H1 (cell line): ENCODE measurements at places on chromosomes 1 and 21. TPM values are rescaled to one million over a fixed set of nuclear protein-coding genes. Genes with fewer than 3 reads are reported as not detected.
A peak's percentile ranks its signal among the peaks of the same experiment; 100 is the strongest.

The FCGR3A gene
- not detected in 2 replicates for total RNA-seq

DNA sequence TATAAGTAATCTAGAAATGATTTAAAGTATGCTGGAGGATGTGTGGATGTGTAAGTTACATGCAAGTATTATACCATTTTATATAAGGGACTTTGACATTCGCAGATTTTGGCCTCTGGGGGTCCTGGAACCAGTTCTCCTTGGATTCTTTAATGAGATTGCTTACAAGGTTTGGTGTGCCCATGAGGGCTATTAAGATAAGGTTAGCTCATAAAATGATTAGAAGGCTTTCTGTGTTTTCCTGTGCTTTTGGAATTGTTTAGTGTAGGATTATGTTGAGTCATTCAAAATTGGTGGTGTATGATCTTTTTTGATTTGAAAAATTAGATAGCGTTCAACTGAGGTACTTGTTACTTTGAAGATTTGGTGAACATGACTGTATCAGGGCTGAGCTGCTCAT is 5.6 kb downstream of the USP25 start:
- H3K4me1 ChIP-seq: peaks cover 7% of the 10 kb centered on the region
- H3K27me3 ChIP-seq: no peaks in the 10 kb centered on the region
- H3K4me3 ChIP-seq: no peak overlapping the region
- no peaks in the 10 kb centered on the region for H3K36me3 ChIP-seq
- no peak for DNase-seq

The UTS2 gene
- not detected in 2 replicates for total RNA-seq

- DNase-seq: no peak
- no peak overlapping the region for H3K4me3 ChIP-seq
- H3K27me3 ChIP-seq: no peaks in the 10 kb centered on the region
- no peaks in the 10 kb centered on the region for H3K4me1 ChIP-seq
Measured at GRCh38 chr21:36806103-36806502, 107.2 kb downstream of the SIM2 start.

- no peaks in the 10 kb centered on the region for H3K36me3 ChIP-seq
- no peaks in the 10 kb centered on the region for H3K27me3 ChIP-seq
- no peak overlapping the region for H3K4me3 ChIP-seq
- H3K27ac ChIP-seq: no peak overlapping the region
Measured at GRCh38 chr1:106568201-106568974, 488.1 kb upstream of the PRMT6 start.

DNA sequence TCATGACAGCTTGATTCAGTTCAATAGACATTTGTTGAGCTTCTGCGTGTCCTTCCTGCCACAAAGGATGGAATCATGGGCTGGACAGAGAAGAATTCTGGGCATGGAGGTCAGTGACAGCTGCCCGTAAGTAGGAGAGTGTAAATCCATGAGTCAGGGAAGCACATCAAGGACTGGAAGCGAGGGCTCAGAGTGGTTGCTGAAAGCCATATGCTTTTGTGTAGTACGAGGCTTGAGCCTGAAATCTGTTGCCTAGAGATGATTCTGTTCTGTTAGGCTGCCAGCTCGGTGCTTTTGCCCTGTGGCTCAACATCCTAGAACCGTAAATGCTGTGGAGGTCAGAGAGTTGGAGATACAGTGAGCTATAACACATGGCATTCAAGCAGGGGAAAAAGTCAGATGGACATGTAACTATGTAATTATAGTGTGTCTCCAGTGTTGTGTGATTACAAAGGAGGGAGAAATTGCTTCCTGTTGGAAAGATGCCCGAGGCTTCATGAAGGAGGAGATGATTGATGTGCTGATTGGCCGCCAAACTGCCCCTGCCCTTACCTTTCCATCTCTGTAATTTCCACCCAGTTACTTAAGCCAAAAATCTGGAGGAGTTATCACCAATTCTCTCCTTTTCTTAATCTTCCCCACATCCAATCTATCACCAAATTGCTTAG is 92.8 kb upstream of the CACNA1E start:
- H3K36me3 ChIP-seq: no peaks in the 10 kb centered on the region
- no peak for DNase-seq

The OR2L2 gene
- 0.10 TPM in 1 of 2 replicates, not detected in the other for total RNA-seq

The LRRIQ3 gene
- 0.19 and 0.65 TPM in 2 replicates for total RNA-seq

The PTAFR gene
- total RNA-seq: 1.2 TPM in 2 replicates

The OR6N1 gene
- total RNA-seq: not detected in 2 replicates

DNA sequence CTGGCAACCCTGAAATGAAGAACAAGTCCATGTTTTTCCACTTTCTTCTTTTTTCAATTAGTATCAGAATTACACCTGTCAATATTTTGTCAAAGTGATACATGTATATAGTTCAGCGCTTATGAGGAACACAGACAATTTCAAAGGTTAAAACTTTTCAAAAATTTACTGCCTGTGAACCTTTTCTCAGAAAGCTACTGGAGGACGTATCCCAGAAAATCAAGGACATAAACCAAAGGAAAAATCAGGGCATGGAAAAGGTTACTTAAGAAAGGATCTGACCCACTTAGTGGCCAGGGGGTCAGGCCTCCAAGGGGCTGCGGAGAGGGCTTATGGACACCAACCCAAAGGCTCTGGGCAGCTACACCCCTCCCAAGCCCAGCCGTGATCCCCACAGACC is 81.1 kb upstream of the ACTRT2 start:
- H3K36me3 ChIP-seq: no peaks in the 10 kb centered on the region
- no peak for DNase-seq
- H3K27ac ChIP-seq: no peak overlapping the region
- H3K27me3 ChIP-seq: no peaks in the 10 kb centered on the region

GRCh38 chr1:174812016-174812415 is 187.7 kb upstream of the CACYBP start:
- no peak overlapping the region for H3K4me3 ChIP-seq
- DNase-seq: no peak
- no peaks in the 10 kb centered on the region for H3K36me3 ChIP-seq
- no peak overlapping the region for H3K27ac ChIP-seq

DNA sequence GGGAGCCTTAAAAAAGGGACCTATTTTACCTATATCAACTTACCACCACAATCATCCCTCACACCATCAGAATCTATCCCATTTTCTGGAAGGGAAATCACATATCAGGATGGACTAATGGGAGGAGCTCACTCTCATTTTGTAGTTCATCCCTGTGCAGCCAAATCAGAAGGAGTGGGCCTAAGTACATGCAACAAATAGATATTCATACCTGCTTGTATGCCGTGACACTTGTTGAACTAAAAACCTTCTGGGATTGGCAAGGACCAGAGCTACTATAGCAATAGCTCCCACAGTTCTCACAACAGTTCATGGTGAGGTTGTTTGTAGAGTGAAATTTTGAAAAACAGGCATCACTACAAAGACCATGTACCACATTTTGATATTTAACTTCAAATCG is 17.3 kb downstream of the ZMYM6 start:
- DNase-seq: no peak
- H3K4me3 ChIP-seq: no peak overlapping the region
- H3K36me3 ChIP-seq: peaks cover 8% of the 10 kb centered on the region; the same call in 1 of the 2 replicates
- H3K27me3 ChIP-seq: no peaks in the 10 kb centered on the region

DNA sequence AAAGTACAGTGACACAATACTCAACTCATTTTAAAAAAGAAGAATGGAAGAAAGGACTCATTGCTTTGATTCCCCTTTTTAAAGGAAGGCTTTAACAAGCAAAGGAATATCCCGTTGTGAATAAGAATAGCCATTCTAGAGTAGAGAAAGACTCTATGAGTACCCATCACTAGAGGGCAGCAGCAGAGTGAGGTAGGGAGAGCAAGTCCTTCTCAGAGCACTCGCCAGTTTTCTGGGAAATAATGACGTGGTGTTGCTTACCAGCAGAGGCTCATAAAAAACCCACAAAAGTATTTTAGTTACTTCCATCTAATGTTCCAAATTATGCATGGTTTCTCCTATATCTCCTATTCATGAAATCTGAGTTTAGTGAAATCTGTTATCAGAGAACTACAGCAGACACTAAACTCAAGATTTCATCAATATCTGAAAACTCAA is 74.6 kb downstream of the USP24 start:
- no peak overlapping the region for H3K27ac ChIP-seq
- no peaks in the 10 kb centered on the region for H3K27me3 ChIP-seq
- no peak overlapping the region for H3K4me3 ChIP-seq

The SPATC1L gene
- total RNA-seq: 49.4 and 50.0 TPM in 2 replicates

The CLCA4 gene
- total RNA-seq: not detected in 2 replicates

GRCh38 chr1:171222936-171223335 is 25.4 kb upstream of the FMO1 start:
- peak overlapping the region; percentile 4; the same call in 1 of the 2 replicates for H3K4me3 ChIP-seq
- DNase-seq: no peak
- peaks cover 2% of the 10 kb centered on the region; the same call in 1 of the 2 replicates for H3K4me1 ChIP-seq
- H3K27me3 ChIP-seq: no peaks in the 10 kb centered on the region
- no peak overlapping the region for H3K27ac ChIP-seq

- no peak overlapping the region for H3K4me3 ChIP-seq
- H3K27ac ChIP-seq: no peak overlapping the region
- H3K4me1 ChIP-seq: no peaks in the 10 kb centered on the region
- no peak for DNase-seq
- peaks cover 26% of the 10 kb centered on the region for H3K36me3 ChIP-seq
Measured at GRCh38 chr1:147273409-147274336, 31.2 kb downstream of the CHD1L start.

The HUNK gene
- 10.2 and 16.7 TPM in 2 replicates for total RNA-seq

- peak overlapping the region; percentile 27; the same call in 1 of the 2 replicates for H3K27ac ChIP-seq
- H3K4me3 ChIP-seq: no peak overlapping the region
- no peak for DNase-seq
- H3K4me1 ChIP-seq: peaks cover 21% of the 10 kb centered on the region
- H3K36me3 ChIP-seq: no peaks in the 10 kb centered on the region; the same call in 1 of the 2 replicates
Measured at GRCh38 chr1:27145934-27146354, 9.0 kb downstream of the SLC9A1 start.

DNA sequence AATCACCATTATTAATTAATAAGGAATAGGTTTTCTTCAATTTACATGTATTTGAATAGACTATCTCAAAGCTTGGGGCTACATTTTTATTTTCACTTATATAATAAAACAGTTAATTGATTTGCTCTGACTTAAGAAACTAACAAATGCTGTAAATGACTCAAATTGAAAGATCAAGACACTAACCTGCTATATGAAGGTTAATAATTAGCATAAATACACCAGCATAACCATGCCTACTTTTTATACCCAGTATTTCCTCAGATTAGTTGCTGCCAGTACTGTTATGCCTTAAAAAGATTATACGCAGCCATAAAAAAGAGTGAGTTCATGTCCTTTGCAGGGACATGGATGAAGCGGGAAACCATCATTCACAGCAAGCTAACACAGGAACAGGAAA is 1545.1 kb downstream of the AMY1C start:
- DNase-seq: no peak
- H3K27ac ChIP-seq: no peak overlapping the region
- no peaks in the 10 kb centered on the region for H3K27me3 ChIP-seq
- no peak overlapping the region for H3K4me3 ChIP-seq
- no peaks in the 10 kb centered on the region for H3K36me3 ChIP-seq

DNA sequence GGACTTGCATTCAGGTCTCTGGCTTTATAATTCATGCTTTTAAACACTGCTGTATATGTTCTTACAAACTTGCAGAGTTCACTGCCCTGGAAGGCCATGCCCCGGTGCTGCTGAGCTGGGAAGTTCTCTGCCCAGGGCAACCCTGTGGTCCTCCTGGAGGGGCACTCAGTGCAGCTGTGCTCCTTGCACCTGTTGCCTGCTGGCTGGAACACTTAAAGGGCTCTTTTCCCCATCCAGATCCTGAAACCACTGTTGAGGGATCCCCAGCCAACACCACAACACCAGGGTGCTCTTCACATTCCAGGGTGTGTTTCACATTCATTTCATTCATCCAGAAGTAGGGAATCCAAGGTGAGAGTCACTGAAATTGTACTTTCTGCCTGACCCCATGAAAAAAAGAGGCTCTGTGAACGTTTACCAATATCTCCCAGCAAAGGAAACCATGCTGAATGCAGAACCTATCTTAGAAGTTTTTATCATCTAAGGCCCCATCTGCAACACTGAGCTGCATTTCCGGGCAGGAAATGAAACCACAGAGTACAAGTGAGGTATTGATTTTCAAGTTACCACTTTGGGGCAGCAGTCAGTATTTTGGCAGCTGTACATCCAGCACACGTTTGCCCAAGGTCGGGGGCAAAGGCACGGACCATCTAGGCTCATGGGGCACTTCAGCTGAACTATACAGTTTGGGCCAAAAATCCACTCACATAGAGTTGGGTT is 16.4 kb upstream of the KIAA0040 start:
- H3K27me3 ChIP-seq: no peaks in the 10 kb centered on the region
- no peak overlapping the region for H3K4me3 ChIP-seq
- no peak for DNase-seq
- H3K4me1 ChIP-seq: no peaks in the 10 kb centered on the region
- no peaks in the 10 kb centered on the region for H3K36me3 ChIP-seq

GRCh38 chr1:98797506-98797905 is 136.0 kb downstream of the SNX7 start:
- no peak overlapping the region for H3K27ac ChIP-seq
- H3K4me3 ChIP-seq: no peak overlapping the region
- no peak for DNase-seq
- no peaks in the 10 kb centered on the region for H3K27me3 ChIP-seq
- H3K4me1 ChIP-seq: no peaks in the 10 kb centered on the region

GRCh38 chr1:212671342-212672031 is 28.2 kb downstream of the BATF3 start:
- H3K27ac ChIP-seq: no peak overlapping the region
- H3K27me3 ChIP-seq: no peaks in the 10 kb centered on the region; the same call in 1 of the 2 replicates
- peaks cover 6% of the 10 kb centered on the region; the same call in 1 of the 2 replicates for H3K4me1 ChIP-seq

- H3K36me3 ChIP-seq: no peaks in the 10 kb centered on the region
- peaks cover 53% of the 10 kb centered on the region for H3K4me1 ChIP-seq
- DNase-seq: peak; percentile 68
- H3K4me3 ChIP-seq: peak overlapping the region; percentile 42
- H3K27me3 ChIP-seq: no peaks in the 10 kb centered on the region
- H3K27ac ChIP-seq: peak overlapping the region; percentile 92
Measured at GRCh38 chr1:180923021-180923841, 10.5 kb downstream of the KIAA1614 start.

The ADORA1 gene
- 3.3 and 3.5 TPM in 2 replicates for total RNA-seq

DNA sequence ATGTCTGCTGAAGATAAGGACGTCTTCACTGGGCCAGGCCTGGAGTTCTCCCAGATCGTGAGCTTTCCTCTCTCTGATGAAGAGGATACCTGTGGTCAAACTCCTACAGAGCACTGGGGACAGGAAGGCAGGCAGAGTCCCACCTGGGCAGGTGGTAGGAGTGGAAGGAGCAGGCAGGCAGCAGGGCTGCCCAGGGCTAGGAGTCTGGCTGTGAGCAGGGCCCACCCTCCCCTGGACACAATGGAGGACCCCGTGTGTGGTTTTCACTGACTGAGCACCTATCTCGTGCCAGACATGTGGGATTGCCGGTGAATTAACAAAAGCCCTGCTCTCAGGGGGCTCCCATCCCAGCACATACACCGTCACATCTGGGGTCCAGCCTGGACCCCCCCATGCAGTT is 4.9 kb upstream of the SAMD11 start:
- no peak overlapping the region for H3K27ac ChIP-seq
- peaks cover 74% of the 10 kb centered on the region for H3K27me3 ChIP-seq
- H3K4me1 ChIP-seq: peaks cover 18% of the 10 kb centered on the region
- no peak for DNase-seq
- H3K36me3 ChIP-seq: no peaks in the 10 kb centered on the region
